ENCODE measurements at places on chromosomes 5 and 9. TPM values are rescaled to one million over a fixed set of nuclear protein-coding genes. Genes with fewer than 3 reads are reported as not detected.

The GPR150 gene
- 0.06 TPM for polyA plus RNA-seq

The ZFAND5 gene
- 211 TPM for polyA plus RNA-seq

The TMEM215 gene
- polyA plus RNA-seq: 0.12 TPM

GRCh38 chr9:137689745-137690529 is 71.1 kb downstream of the EHMT1 start:
- no peak for DNase-seq

The NR4A3 gene
- polyA plus RNA-seq: 0.39 TPM

DNA sequence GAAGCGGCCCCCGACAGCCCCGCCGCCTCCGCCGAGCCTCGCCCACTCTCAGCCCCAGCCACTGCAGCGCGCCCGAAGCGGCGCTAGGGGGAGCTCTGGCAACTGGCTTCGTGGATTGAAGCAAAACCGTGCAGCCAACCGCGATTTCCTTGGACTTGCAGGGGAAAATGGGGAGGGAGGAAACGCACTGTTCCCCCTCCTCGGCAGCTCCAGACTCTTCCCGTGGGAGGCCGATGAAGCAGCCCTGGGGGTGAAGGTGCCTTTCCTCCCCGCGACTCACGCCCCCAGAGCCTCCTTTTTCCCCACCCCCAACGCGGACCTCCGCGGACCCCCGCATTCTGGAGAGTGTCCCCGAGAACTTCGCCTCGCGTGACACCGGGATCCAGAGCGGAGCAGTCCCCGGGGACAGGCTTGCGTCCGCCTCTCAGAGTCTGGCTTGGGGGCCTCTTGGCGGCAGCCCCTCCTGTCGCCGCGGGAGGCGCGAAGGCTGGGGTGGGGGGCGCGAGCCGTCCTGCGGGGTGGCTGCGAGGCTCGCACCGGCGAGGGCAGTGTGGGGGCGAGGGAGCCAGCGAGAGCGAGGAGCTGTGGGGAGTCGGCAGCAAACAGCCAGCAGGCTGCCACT is 3.8 kb downstream of the IER5L start:
- no peak for DNase-seq

DNA sequence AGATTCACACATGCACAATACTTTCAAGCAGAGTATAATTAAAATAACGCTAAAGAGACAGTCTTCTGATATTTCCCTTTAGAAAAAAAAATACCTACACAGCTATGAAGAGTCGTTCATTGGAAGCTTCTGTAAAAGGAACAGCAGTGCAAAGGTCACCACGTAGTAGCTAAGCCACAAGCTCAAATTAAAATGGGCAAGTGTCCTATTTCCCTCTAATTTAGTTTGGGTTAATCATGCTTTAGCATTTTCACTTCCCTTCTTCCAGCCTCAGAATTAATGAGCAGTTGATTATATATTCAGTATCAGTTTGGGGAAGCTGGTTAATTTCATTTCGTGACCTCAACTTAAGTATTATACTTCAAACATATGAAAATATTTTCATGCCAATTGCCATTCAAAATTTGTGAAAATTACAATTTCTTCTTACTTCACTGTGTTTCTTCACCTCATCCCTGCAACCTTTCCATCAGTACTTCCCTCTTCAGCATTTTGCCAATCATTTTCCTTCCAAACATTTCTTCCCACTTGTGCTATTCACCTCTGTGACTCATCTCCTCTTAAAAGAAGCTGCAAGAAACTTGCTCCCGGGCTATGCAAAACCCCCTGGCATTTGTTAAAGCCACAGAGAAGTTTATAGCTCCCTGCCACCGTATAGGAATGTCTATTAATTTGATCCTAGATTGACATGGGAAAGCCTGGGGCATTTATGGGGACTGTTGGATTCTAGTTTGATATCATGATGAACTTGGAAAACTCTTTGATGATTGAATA is 83.0 kb downstream of the DMRTA1 start:
- DNase-seq: no peak

DNA sequence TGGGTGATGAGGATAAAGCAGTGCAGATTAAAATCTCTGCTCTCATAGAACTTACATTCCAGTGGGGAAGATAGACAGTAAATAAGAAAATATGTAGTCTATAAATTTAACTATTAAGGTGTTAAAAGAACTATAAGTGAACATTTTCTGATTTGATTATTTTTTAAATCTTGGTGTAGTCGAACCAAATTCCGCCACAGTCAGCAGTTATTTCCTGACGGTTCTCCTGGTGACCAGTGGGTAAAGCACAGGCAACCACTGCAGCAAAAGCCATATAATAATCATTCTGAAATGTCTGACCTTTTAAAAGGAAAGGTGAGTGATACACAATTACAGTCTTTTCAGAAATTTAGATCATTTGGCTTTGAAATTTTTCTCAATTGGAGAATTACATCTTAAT is 27.2 kb downstream of the DCP2 start:
- DNase-seq: no peak

- no peak for DNase-seq
Observed at GRCh38 chr9:10804486-10804885, 191.7 kb upstream of the PTPRD start.

DNA sequence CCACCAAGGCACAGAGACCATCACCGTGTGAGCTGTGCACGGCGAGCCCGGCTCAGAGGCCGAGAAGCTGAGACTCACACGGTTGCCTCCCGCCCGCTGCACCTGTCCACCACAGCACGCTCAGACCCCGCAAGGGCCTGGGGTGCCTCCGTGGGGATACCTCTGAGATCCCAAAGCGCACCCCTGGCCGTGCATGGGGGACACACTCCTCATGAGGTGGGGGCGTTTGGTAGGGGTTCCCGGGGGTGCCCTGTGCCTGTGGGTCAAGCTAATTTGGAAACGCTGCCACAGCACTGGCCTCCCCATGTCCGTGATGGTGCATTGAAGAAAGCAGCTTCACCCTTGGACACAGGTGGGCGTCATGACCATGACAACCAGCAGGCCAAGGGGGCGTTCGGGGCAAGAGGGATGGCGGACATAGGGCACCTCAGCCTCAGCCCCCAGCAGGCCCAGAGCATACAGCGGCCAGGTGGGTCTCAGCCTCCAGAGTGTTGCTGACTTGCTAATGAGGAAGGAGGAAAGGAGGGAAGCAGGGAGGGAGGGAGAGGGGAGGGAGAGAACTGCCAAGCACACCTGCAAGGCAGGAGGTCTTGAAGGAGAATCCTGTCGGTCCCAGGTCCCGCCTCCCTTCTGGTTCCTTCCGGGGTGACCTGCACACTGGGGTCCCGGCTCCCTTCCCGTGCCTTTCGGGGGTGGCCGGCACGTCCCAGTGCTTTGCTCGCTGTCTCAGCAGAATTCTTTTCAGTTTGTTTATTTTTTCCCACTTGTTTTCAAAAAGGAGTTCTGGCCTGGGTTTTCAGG is 34.7 kb downstream of the GLT6D1 start:
- no peak for DNase-seq

DNA sequence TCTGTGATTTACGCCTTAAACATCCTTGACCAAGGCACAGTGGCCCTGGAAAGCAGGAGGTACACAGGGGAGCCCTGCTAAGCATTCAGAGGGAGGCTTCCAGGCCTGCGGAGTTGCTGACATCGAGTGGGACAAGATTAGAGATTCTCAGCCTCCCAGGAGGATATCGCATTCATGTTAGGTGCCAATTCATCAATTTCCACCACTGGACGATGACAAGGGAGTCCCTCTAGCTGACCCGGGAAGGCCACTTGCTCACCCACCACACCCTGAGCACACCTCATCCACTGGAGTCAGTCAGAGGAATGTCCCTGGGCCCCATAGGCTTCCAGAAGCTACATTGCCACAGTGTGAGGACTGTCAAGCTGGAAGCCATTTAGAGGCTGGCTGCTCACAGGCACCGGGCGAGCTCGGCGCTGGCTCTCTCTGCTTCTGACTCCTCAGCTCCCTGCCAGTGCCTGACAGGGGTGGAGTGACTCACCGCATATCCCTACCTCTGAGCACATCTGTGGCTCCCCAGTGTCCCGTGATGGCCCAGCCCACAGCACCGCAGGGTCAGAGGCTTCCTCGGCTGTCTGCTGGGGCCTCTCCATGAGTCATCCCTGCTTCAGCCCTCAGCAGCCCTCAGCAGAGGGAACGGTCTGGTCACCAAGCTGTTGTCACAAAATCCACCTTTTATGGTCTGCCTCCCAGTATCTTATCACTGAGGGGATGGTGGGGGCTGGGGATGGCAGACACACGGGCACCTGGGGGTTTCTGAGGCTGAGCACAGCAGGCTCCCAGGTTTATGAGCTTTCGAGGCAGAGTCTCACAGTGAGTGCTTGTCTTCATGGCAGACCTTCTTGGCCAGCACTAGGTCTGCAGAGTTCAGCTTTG is 117.5 kb downstream of the ZNF608 start:
- DNase-seq: no peak

DNA sequence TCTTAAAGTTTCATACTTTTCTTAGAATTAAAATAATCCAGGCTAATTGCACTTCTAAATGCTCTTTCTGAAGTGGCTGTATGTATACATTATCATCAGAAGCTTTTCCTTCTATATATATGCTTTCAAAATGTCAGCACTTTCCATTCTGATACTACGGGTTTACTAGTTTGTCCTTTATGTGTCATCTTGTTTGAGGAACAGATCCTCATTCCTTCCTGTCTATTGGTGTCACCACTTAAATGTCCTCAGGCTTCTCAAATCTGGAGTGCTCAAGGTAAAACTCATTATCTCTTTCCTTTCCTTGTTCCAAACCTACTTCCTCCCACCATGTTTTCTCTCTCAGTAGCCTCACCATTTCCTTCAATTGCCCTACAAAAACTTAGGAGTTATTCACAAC is 236.3 kb downstream of the CSNK1G3 start:
- no peak for DNase-seq

The LTC4S gene
- polyA plus RNA-seq: 6.8 TPM

- no peak for DNase-seq
Observed at GRCh38 chr9:3865141-3865772, 339.5 kb upstream of the RFX3 start.

DNA sequence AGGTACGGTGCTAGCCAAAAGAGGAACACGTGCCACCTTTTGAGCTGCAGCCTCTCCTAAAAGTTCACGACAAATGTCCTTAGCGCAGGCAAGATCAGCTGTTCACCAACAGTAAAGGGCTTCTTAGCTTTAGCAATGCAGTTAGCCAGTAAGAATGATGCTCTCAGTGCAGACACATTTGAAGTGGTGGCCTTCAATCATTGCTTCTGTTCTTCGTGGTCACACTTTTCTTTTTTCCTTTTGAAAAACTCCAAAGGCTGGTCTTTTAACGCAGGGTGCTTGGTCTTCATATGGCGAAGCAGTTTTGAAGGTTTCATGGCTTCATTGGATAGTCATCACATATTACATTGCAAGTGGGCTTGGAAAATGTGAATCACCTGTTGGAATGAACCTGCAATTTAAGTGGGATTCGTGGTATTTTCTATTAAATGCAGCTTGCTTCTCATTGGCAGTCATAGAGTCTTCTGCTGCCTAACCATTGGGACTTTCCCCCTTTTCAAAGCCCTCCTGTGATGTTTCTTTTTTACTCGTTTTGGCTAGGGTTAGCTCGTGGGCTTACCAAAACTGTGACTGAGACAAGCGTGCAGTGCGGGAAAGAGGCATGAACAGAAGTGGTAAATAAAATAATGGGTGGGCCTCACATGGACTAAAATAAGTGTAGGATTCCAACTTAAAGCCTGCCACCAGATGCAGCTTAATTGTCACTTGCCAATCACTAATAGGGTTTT is 100.9 kb downstream of the MRPL36 start:
- DNase-seq: no peak

- no peak for DNase-seq
Observed at GRCh38 chr5:161373345-161373707, 173.2 kb downstream of the GABRB2 start.

DNA sequence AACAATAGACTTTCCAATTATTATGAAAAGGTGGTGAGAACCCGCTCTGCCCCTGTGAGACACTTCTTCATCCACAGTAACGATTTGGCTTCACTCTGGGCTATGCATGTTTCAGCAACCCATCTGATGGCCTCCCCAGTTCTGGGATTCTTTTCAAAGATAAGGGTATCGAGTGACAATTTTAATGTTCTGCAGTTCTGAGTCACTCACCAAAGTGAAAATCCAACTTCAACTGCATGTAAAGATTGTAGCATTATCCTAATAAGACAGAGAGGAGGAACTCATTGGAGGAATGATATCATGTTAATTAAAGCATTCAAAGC is 1078.3 kb upstream of the SEMA6A start:
- DNase-seq: no peak

The PCDHB15 gene
- polyA plus RNA-seq: 13.2 TPM

The EQTN gene
- 0.24 TPM for polyA plus RNA-seq

DNA sequence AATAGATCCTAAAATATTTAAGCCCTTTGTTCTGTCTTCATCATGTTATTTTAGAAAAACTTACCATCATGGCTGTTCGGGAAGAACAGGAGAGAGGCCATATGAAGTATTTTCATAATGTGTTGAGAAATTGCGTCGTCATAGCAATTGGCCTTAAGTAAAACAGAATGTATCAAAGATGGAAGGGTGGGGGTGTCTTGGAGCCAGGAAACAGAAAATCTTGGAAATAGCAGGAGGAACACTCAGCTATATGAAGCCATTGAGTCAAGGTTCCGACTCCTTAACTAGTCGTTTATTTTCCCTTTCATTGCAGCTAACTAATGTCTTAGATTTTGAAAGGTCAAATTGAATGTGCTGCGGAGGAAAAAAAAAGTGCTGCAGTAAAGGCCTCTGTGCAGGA is 1.3 kb downstream of the SPTAN1 start:
- no peak for DNase-seq

The RNF14 gene
- polyA plus RNA-seq: 54.4 TPM

The NPM1 gene
- 1,646 TPM for polyA plus RNA-seq

The TMEM174 gene
- polyA plus RNA-seq: 22.8 TPM

GRCh38 chr5:32808783-32809182 is 97.7 kb downstream of the NPR3 start:
- no peak for DNase-seq

The C9 gene
- polyA plus RNA-seq: 0.23 TPM

The LMX1B gene
- polyA plus RNA-seq: 20.5 TPM

GRCh38 chr5:57411982-57412381 is 70.6 kb downstream of the ACTBL2 start:
- DNase-seq: no peak

- no peak for DNase-seq
Observed at GRCh38 chr9:104319685-104320084, 184.4 kb upstream of the OR13F1 start.

The CTSV gene
- polyA plus RNA-seq: 30.7 TPM

DNA sequence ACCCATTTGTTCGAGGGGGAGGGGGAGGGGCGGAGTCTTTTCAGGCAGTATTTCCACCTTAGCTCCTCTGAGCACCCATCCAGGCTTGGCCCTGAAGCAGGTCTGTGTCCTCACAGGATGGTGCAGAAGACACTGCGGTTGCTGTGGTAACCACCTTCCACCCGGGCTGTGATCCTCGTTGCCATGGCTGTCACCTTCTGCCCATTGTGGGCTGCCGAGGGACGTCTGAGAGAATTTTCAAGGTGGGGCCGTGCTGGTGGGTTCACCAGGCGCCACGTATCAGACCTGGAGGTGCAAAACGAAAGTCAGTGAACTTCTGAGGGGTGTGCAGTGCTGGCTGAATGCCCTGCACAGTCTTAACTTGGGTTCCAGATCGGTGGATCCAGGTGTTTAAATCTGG is 26.7 kb downstream of the POLR1E start:
- DNase-seq: no peak

- no peak for DNase-seq
Observed at GRCh38 chr9:88535226-88536022, 446 bp downstream of the NXNL2 start.
